Right cardiac atrium (tissue), 5 donors: ENCODE measurements at places on chromosomes 2 and 18. TPM values are rescaled to one million over a fixed set of nuclear protein-coding genes. Genes with fewer than 3 reads are reported as not detected.

GRCh38 chr2:157256626-157257025 lies 879 bp upstream of the GALNT5 start:
- no peak for DNase-seq

DNA sequence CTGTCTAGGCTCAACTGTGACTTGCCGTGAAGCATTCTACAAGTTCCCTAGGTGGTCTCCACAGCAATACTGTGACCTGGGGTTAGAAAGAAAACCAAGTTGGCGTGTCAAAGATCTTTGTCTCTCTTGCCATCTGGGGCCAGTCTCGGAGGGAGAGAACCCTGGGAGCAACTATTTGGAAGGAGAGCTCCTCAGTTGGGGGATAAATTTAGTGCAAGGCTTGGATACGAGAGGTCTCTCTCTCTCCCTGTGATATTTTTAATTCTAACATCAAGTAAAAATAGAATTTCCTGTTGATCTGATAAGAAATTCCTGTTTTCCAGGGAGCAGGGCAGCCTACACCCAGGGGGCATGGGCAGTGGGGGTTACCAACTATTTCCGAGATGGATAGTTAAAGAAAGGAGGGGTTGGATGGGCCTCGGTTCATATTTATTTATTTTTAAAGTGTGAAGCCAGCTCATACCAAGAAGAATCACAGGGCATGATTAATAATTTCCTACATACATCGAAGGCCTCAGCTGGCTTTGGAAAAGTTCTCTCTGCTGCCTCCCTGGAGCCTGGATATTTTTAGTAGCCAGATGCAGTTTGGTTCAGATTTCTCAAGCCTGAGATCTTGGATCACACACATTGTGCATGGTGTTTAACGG lies 62.8 kb downstream of the EHD3 start:
- DNase-seq = no peak

- no peak for DNase-seq
Measured at GRCh38 chr2:222313816-222314215, 15.0 kb upstream of the PAX3 start.

DNA sequence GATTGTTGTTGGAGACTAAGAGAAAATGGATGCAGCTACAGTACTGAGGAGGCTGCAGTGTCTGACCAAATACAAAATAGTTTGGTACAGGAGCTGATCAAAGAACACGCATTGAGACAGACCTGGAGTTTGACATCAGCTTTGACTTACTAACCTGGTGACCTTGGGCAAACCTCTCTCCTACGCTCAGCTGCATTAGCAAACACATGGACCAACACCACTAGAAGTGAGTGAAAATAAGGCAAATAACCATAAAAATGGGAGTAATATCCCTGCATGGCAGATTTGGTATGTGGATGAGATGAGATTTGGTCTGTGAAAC lies 126.5 kb downstream of the LPIN1 start:
- DNase-seq = no peak

GRCh38 chr2:39455826-39456225 lies 18.7 kb upstream of the MAP4K3 start:
- no peak for DNase-seq

DNA sequence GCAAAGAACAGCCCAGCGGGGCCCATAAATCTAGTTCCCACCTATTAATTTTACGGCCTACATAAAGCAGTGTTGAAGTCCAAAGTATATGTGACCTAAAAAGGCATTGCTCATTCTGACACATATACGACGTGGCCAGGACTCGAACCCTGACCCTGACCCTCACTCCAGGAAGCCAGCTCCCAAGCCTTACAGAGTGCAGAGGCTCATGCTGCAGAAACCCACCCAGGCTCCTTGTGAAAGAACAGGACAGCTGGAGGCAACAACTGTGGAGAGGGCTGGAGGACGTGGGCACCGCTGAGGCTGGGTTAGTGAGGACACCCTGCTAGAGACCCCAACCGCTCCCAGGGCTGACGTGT lies 221.6 kb downstream of the CYP26B1 start:
- no peak for DNase-seq

ZNF892 gene
- polyA plus RNA-seq = 0.97 TPM

DCDC2C gene
- polyA plus RNA-seq = not detected

IL1B gene
- 0.70 TPM for polyA plus RNA-seq
